ENCODE measurements at places on chromosomes 1 and 21.

GRCh38 chr1:41662061-41662764 is 177.7 kb upstream of the EDN2 start:
- DNase-seq = peak; percentile 21

GRCh38 chr1:42168391-42168670 is 3.8 kb upstream of the GUCA2A start:
- no peak for DNase-seq

GRCh38 chr1:84862810-84863251 is 30.2 kb downstream of the LPAR3 start:
- no peak for DNase-seq

- no peak for DNase-seq
Measured at GRCh38 chr1:110150330-110151174, at the start of gene SLC6A17. Gene SLC6A17, plus strand, starts transcription at chr1:110150494. Its CDS starts 16,436 bp downstream, at chr1:110166930.

DNA sequence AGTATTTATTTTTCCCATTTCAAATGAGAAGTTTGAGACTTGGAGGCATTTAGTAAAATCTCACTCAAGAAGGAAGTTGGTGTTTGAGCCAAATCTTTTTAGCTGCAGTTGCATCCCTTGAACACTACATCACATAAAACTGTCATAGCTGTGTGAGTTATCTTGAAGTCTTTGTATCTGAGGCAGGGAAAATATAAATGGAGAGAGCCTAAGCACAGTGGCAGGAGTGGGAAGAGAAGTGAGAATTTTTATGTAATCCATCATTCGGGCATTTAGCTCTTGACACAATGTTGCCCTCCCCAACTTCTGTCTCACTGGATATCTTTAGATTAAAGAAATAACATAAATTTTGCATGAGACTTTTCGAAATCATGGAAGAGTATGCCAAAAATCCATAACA is 235.4 kb upstream of the GREM2 start:
- DNase-seq = no peak

DNA sequence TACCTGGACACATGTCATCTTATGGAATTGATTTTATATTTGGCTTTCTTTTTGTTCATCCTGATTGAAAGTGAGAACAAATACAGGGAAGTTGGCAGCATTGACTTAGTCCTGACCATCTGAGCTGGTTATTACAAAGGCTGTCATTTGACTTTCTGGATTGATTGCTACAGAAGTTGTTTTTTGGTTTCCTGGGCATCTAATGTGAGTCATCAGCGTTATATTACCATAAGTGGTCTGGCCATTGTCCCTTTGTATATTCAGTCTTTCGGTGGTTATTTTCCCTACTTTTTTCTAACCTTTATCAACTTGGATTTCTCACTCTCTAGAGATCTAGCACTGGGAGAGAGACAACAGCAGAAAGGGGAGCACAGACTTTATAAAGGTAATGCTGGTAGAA is 1646.5 kb downstream of the MRPL39 start:
- no peak for DNase-seq

DNA sequence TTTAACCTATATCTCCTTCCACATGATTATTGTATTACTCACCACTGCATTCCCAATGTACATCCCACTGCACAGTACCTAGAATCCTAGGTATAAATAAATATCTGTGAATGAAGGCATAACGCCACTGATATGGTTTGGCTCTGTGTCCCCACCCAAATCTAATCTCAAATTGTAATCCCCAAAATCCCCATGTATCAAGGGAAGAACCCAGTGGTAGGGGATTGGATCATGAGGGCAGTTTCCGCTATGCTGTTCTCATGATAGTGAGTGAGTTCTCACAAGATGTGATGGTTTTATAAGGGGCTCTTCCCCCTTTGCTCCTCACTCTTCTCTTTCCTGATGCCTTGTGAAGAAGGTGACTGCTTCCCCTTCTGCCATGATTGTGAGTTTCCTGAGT is 599.0 kb upstream of the ADGRL2 start:
- DNase-seq = no peak

DNA sequence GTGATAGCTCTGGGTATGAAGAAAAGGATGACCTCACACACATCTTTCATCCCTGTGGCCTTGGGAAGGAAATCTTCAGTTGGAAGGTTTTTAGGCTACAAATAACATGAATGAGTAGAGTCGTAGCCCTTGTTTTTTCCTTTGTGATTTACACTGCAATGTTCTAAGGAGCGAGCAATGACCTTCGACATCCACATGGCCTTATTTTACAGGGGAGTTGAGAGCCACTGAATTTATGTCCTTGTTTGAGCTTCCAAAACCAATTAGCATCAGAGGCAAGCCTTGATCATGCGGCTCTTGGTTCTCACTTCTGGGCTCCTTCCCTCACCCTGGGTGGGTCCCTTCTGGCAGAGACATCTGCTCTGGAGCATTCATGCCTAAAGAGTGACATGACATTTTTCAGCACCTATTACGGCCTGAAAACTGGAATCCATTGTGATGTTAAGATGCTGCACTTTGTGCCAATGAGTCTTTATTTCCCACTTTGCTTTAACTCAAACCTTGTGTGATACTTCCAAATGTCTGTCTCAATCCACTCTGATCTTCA is 70.5 kb upstream of the RUNX1 start:
- DNase-seq = no peak

- DNase-seq = no peak
Measured at GRCh38 chr1:174174461-174175329, 15.4 kb downstream of the RABGAP1L start.

DNA sequence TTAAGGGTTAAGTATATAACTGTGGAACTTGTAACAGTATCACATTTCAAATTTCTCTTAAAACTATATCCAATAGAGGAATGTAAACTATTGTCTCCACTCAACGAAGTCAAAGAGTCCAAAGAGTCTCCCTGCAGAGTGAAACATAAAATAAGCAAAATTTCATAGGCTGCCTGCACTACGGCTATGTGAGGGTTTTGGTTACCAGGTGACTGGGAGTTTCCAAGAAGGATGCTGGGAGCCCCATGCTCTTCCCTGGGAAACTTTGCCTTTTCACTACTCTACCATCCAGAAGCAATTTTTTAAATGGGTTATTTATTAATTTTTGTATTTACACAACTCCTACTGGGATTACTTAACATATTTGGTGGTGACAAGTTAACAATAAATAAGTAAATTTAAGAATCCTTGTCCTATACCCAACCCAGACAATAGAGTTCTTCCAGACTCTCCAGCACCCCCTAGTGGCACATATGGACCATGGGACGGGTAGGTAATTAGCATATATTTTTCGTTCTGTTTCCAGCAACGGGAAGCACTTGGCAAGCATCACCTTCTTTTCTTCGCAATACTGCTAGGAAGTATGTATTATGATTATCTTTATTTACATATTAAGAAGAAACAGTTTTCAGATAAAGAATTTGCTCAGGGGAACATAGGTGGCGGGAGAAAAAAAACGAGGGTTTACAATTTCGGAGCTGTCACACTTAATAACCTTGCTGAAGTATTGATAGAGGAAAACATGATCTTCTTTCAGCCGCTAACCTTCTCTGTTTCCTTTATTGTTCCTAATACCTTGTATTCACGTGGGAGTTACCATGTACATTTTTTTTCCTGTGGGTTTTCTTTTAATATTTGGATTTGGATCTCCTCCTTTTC is 3.5 kb downstream of the FMO2 start:
- DNase-seq = no peak

- DNase-seq = no peak
Measured at GRCh38 chr1:209869291-209870149, 41.7 kb downstream of the UTP25 start.

- DNase-seq = peak; percentile 83
Measured at GRCh38 chr1:17948594-17948993, 159.0 kb upstream of the IGSF21 start.

- no peak for DNase-seq
Measured at GRCh38 chr1:228827019-228827418, 91.7 kb downstream of the RHOU start.

All from NCI-H524 treated with DMSO at 0.1 percent for 48 hours (cell line).